ENCODE measurements at places on chromosomes 1 and 21. TPM values are rescaled to one million over a fixed set of nuclear protein-coding genes. Genes with fewer than 3 reads are reported as not detected.

FCMR gene
- polyA plus RNA-seq: 1,748 TPM

ZNF683 gene
- polyA plus RNA-seq: not detected

THEMIS2 gene
- 13.0 TPM for polyA plus RNA-seq

GRCh38 chr1:1033009-1033587 is 13.2 kb downstream of the AGRN start:
- peak; percentile 97 for DNase-seq

- DNase-seq: no peak
Measured at GRCh38 chr1:104120525-104120924, 370.8 kb downstream of the AMY1C start.

- DNase-seq: no peak
Measured at GRCh38 chr1:67274623-67275325, 32.9 kb upstream of the IL12RB2 start.

GRCh38 chr1:78114034-78114956 is 68.5 kb downstream of the GIPC2 start:
- peak; percentile 46 for DNase-seq

DNA sequence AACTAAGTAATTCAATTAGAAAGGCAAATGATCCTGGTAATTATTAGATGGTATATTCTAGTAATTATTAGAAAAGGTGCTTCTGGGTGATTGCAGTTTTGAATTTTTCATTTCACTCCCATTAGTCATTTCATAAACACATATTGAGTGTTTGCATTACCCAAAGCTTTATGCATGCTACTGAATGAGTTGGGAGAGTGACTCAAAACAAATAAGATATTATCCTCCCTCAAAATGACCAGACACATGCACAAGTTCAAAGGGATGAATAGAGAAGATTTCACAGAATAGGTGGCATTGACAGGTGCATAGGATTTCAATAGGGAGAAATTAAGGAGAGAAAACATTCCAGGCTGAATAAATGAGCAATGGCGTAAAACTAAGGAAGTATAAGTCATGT is 84.7 kb downstream of the PHTF1 start:
- DNase-seq: no peak

- DNase-seq: no peak
Measured at GRCh38 chr1:98490099-98490498, 171.4 kb upstream of the SNX7 start.

- DNase-seq: no peak
Measured at GRCh38 chr1:218371927-218372672, 27.0 kb downstream of the TGFB2 start.

- DNase-seq: no peak
Measured at GRCh38 chr1:227424953-227425352, 106.7 kb upstream of the CDC42BPA start.

- peak; percentile 24 for DNase-seq
Measured at GRCh38 chr1:24694380-24694843, 50.8 kb upstream of the CLIC4 start.

- DNase-seq: no peak
Measured at GRCh38 chr1:228072658-228073043, 9.9 kb upstream of the ARF1 start.

GRCh38 chr1:47403321-47403910 is 12.7 kb upstream of the FOXE3 start:
- DNase-seq: no peak

- DNase-seq: peak; percentile 79
Measured at GRCh38 chr1:39102537-39103327, 76.6 kb downstream of the NDUFS5 start.

Measured in naive B cell (primary cell).